ENCODE measurements at places on chromosomes 7 and 10. TPM values are rescaled to one million over a fixed set of nuclear protein-coding genes. Genes with fewer than 3 reads are reported as not detected.

The SORCS1 gene
- total RNA-seq = 61.5 TPM

The PKD2L1 gene
- total RNA-seq = 0.42 TPM

- no peak for DNase-seq
- H3K36me3 ChIP-seq = no peaks in the 10 kb centered on the region
- H3K4me1 ChIP-seq = peaks cover 24% of the 10 kb centered on the region
- H3K27ac ChIP-seq = no peak overlapping the region
These were observed 19.2 kb upstream of the TTYH3 start for GRCh38 chr7:2612445-2613097.

GRCh38 chr10:79438021-79438698, 7.3 kb downstream of the ZCCHC24 start:
- H3K4me3 ChIP-seq = peak overlapping the region; percentile 4
- no peaks in the 10 kb centered on the region for H3K27me3 ChIP-seq
- peak overlapping the region; percentile 98 for H3K27ac ChIP-seq

DNA sequence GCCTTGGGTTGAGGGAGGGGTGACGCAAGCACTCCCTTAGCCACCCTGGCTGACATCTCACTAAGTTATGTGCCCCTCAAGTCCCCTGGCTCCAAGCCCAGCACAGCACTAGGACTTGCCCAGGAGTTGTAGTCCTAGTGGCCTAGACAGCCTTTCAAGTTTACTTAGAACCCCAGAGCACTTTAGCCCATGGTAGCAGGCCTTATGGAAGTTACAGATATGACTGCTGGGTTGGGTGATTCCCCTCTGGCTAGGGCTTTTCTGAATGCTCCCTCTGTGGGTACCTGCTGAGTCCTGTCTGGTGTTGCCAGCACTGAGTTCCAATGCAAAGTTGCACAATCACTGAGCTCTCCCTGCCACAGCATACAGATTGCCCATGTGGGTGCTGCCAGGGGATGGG, 83.2 kb downstream of the AHCYL2 start:
- no peaks in the 10 kb centered on the region for H3K27me3 ChIP-seq
- H3K4me1 ChIP-seq = no peaks in the 10 kb centered on the region
- H3K27ac ChIP-seq = no peak overlapping the region
- DNase-seq = no peak
- no peak overlapping the region for H3K4me3 ChIP-seq

The ELMO1 gene
- total RNA-seq = 271 TPM

GRCh38 chr10:97333601-97334369, 744 bp downstream of the FRAT2 start:
- H3K36me3 ChIP-seq = no peaks in the 10 kb centered on the region
- peaks cover 39% of the 10 kb centered on the region for H3K4me1 ChIP-seq
- DNase-seq = no peak
- H3K4me3 ChIP-seq = peak overlapping the region; percentile 94

- H3K27me3 ChIP-seq = no peaks in the 10 kb centered on the region
- no peak overlapping the region for H3K4me3 ChIP-seq
- no peaks in the 10 kb centered on the region for H3K36me3 ChIP-seq
- no peaks in the 10 kb centered on the region for H3K4me1 ChIP-seq
- no peak overlapping the region for H3K27ac ChIP-seq
- DNase-seq = no peak
These were observed 101.4 kb downstream of the SEMA3E start for GRCh38 chr7:83547526-83547925.

DNA sequence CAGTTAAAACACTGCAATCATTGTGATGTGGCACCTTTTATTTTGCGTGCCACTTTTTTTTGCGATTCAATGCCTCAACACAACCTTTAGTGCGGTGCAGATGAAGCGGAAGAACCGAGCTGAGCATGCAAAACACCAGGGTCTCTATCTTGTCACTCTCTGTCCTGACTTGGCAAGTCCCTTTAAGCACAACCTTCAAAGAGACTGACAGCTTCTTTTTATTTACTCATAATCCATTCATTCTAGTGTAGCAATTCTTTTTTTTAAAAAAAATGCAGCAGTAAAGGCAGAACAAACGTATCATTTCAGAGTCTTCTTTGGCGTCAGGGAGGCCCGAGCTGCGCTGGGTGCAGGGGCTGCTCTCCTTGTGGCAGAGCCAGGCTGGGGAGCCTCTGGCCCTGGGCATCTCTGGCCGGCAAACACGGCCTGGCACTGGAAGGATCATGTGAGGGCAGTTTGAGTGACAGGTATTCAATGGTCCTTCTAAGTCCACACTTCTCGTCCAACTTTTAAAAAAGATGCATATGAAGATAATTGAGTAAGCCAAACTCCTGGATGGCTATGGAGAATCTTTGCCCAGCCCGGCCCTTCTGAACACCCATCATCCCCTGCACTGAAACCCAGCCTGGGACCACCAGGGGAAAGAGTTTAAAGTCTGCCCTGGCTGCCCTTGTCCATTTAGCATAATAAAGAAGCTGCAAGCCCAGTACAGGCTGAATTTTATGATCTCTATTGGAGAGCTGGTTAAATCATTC, 3.9 kb downstream of the PTF1A start:
- peaks cover 90% of the 10 kb centered on the region for H3K27me3 ChIP-seq
- no peak for DNase-seq
- H3K4me1 ChIP-seq = no peaks in the 10 kb centered on the region
- no peak overlapping the region for H3K27ac ChIP-seq
- no peaks in the 10 kb centered on the region for H3K36me3 ChIP-seq

- H3K36me3 ChIP-seq = no peaks in the 10 kb centered on the region
- no peak for DNase-seq
- no peak overlapping the region for H3K4me3 ChIP-seq
- no peaks in the 10 kb centered on the region for H3K4me1 ChIP-seq
- H3K27me3 ChIP-seq = no peaks in the 10 kb centered on the region
These were observed 8.9 kb downstream of the PNLIP start for GRCh38 chr10:116554628-116555027.

GRCh38 chr7:98872328-98872924, 2.6 kb upstream of the TMEM130 start:
- peaks cover 24% of the 10 kb centered on the region for H3K27me3 ChIP-seq
- DNase-seq = no peak
- no peak overlapping the region for H3K4me3 ChIP-seq
- H3K4me1 ChIP-seq = peaks cover 5% of the 10 kb centered on the region
- no peak overlapping the region for H3K27ac ChIP-seq

The CTAGE4 gene
- total RNA-seq = 2.5 TPM

- no peaks in the 10 kb centered on the region for H3K36me3 ChIP-seq
- H3K27ac ChIP-seq = no peak overlapping the region
- H3K4me3 ChIP-seq = no peak overlapping the region
- H3K27me3 ChIP-seq = no peaks in the 10 kb centered on the region
- peaks cover 9% of the 10 kb centered on the region for H3K4me1 ChIP-seq
These were observed 66.5 kb downstream of the SYPL1 start for GRCh38 chr7:106045586-106045985.

The ZNF804B gene
- 0.22 TPM for total RNA-seq

GRCh38 chr7:2202901-2203765, 29.6 kb downstream of the MAD1L1 start:
- no peaks in the 10 kb centered on the region for H3K36me3 ChIP-seq
- no peak for DNase-seq
- no peaks in the 10 kb centered on the region for H3K27me3 ChIP-seq
- no peak overlapping the region for H3K4me3 ChIP-seq
- H3K27ac ChIP-seq = no peak overlapping the region

GRCh38 chr7:139109983-139110411, 477 bp upstream of the ZC3HAV1 start:
- peak overlapping the region; percentile 79 for H3K4me3 ChIP-seq
- peaks cover 3% of the 10 kb centered on the region for H3K4me1 ChIP-seq
- DNase-seq = no peak
- peak overlapping the region; percentile 96 for H3K27ac ChIP-seq
- H3K36me3 ChIP-seq = no peaks in the 10 kb centered on the region

The BTBD16 gene
- total RNA-seq = not detected

DNA sequence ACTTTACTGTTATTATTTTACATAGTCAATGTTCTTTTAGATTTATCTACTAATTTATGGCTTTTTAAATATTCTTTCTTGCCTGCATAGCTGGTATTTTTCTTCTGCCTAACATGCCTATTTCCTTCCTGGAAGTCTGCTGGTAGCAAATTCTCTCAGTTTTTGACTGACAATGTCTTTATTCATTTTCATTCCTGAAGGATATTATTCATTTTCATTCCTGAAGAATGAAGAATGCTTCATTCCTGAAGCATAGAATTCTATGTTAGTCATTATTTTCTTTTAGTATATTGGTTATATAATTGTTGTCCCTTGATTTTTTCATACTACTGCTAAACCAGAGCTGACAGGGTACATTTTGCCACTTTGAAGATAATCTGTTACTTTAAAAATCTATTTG, 41.8 kb downstream of the TMEM168 start:
- no peaks in the 10 kb centered on the region for H3K4me1 ChIP-seq
- H3K36me3 ChIP-seq = no peaks in the 10 kb centered on the region
- no peak overlapping the region for H3K4me3 ChIP-seq
- no peak overlapping the region for H3K27ac ChIP-seq
- H3K27me3 ChIP-seq = no peaks in the 10 kb centered on the region

- no peak for DNase-seq
- no peaks in the 10 kb centered on the region for H3K4me1 ChIP-seq
- H3K36me3 ChIP-seq = no peaks in the 10 kb centered on the region
- no peaks in the 10 kb centered on the region for H3K27me3 ChIP-seq
- H3K4me3 ChIP-seq = no peak overlapping the region
These were observed 31.9 kb downstream of the ANXA8 start for GRCh38 chr10:47451998-47452494.

GRCh38 chr10:78991187-78991586, 77.6 kb upstream of the ZMIZ1 start:
- H3K4me1 ChIP-seq = no peaks in the 10 kb centered on the region
- H3K4me3 ChIP-seq = no peak overlapping the region
- no peaks in the 10 kb centered on the region for H3K27me3 ChIP-seq
- H3K27ac ChIP-seq = no peak overlapping the region

The OPN4 gene
- total RNA-seq = not detected

- H3K36me3 ChIP-seq = no peaks in the 10 kb centered on the region
- DNase-seq = no peak
- no peaks in the 10 kb centered on the region for H3K4me1 ChIP-seq
- no peak overlapping the region for H3K27ac ChIP-seq
These were observed 5.8 kb downstream of the PITX3 start for GRCh38 chr10:102235598-102235920.

The CUX1 gene
- 77.3 TPM for total RNA-seq

DNA sequence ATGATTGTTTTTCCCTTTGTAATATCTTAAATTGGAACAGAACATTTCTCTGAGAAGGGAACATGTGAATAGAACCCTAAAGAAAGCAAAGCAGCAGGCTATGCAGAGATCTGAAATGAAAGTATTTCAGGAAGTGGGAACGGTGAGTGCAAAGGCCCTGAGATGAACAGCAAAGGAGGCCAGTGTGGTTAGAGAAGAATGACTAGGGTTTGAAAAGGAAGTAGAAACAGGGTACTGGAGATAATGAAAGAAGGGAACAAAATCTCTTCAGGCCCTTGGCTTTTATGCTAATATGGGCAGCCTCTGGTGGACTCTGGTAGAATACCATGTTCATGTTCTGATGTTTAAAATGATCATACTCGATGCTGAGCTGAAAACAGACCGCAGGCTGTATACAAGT, 22.2 kb downstream of the ARHGAP21 start:
- H3K4me3 ChIP-seq = no peak overlapping the region
- no peak for DNase-seq
- H3K27ac ChIP-seq = no peak overlapping the region
- peaks cover 16% of the 10 kb centered on the region for H3K4me1 ChIP-seq
- H3K36me3 ChIP-seq = no peaks in the 10 kb centered on the region
- no peaks in the 10 kb centered on the region for H3K27me3 ChIP-seq

- H3K4me1 ChIP-seq = no peaks in the 10 kb centered on the region
- H3K27me3 ChIP-seq = no peaks in the 10 kb centered on the region
- DNase-seq = no peak
- H3K36me3 ChIP-seq = no peaks in the 10 kb centered on the region
- no peak overlapping the region for H3K27ac ChIP-seq
These were observed 35.2 kb upstream of the ITPRID1 start for GRCh38 chr7:31478721-31479120.

Measured in tibial nerve (tissue), 4 donors.